ENCODE measurements at places on chromosomes 12 and 14.

DNA sequence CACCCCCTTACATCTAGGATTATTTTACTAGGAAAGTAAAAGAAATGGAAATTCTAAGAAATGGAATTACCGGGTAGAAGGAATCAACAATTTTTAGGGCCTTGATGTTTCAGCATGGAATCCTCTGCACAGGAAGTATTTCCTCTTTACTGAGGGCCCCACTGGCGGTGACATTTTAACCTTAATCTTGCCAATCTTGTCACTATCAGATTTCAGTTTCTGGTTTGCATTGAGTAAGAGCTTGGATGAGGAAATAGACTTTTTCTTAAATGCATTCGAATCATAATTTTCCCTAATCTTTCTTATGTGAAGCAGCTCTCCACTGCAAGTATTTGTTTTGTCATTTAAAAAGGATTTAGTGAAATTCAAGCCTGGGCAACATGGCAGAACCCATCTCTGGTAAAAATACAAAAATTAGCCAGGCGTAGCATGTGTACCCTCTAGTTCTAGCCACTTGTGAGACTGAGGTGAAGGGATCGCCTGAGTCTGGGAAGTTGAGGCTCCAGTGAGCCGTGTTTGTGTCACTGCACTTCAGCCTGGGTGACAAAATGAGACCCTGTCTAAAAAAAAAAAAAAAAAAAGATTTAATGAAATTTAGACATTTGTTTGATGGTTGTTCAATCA, 40.7 kb downstream of the TPCN1 start:
- no peak for DNase-seq

- no peak for DNase-seq
Measured at GRCh38 chr14:89344920-89345254, 72.1 kb downstream of the FOXN3 start.

- peak; percentile 86 for DNase-seq
Measured at GRCh38 chr14:64117671-64118402, 176.3 kb downstream of the ESR2 start.

DNA sequence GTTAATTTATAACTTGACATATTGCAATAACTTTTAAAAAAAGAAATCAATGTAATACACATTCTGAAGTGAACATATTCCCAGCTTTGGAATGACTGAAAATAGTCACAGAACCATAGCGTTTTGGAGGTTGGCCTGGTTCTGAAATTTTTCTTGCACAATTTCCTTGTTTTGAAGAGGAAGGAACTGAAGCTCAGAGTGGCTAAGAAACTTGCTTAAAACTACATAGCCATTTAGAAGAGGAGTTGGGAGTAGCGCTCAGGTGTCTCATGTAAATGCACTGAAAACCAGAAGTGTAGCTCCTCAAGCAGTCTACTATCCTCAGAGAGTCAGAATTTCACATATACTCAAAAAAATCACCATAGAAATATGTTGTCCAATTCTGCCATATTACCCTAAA, 41.2 kb downstream of the SLC38A1 start:
- no peak for DNase-seq

GRCh38 chr14:75523771-75524171, 1.5 kb downstream of the BATF start:
- DNase-seq = no peak

DNA sequence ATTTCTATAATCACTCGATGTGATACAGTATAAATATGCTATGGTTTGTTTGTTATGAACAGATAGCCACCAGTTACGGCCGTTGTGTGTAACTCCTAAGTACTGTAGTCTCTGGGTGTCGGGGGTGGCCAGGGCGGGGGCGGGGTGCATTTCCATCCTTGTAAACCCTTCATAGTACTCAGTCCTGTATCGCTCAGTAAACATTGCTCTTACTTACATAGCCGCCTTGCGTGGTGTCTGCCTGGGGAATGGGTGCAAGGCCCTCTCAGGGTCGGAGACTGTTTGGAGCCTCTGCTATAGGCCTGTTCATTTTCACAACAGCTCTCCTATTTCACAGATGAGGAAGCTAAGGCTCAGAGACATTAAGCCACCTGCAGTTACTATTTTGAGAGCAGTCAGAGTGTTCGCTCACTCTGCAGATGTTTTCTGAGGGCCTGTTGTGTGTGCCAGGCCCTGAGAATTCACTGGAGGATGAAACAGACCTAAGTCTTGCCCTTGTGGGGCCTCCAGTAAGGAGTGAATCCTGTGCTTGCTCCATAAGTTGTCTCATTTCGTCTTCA, 42.5 kb downstream of the JDP2 start:
- DNase-seq = no peak
